ENCODE measurements at places on chromosomes 1 and 21.

GRCh38 chr1:17199267-17200044, 5.5 kb upstream of the PADI1 start:
- no peak for DNase-seq

- DNase-seq = no peak
These were observed 32.0 kb upstream of the AGL start for GRCh38 chr1:99818063-99818699.

DNA sequence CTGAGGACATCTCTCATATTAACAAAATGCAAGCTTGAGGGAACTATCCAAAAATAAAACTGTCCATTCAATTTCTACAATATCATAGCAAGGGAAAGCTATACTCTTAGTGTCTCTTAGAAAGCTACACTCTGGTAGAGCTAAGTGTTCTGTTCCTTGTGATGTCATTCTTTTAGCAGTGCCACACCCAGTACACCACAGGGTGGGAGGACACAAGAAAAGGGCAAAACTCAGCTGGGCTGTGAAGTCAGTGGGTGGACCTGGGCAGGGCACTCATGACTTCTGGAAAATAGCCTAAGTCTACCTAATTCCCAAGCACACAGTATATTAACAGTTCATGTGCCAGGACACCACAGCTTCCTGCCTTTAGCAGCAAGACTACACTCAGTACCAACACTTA, 42.2 kb upstream of the TNFSF4 start:
- no peak for DNase-seq

DNA sequence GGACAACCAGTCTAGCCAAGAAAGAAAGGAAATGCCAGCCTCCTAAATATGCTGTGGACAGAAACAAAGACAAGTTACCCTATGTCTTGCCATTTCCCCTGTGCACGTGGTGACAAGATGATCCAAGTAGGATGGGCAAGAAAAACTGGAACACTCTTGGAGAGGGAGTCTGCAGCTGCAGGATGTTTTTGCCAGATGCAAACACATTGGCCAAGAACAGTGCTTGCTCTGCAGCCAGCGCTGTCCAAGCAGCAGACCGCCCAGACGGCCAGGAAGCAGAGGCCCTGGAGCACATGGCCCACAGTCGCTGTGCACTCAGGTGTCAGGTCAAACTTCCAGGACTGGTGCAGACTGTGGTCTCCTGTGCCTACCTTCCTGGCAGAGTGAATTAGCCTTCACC, 189.3 kb downstream of the SLC35F3 start:
- no peak for DNase-seq

- no peak for DNase-seq
These were observed 27.8 kb downstream of the RAB3B start for GRCh38 chr1:51962486-51963356.

DNA sequence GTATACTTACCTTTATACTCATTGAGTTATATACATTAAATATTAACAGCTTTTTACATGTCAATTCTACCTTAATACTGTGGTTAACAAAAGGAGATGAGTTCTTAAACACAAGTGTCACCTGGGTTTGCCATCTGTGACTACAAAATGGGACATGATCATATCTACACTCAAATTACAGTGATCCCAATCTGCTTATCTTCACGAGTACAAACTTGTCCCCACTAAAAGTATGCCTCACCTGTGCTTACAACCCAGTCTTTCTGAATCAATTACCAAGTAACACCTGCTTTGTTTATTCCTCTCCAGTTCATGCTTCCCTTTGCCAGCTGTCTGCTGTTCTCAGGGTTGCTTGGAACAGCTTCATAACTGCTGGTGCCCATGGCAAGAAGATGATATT, 8.8 kb downstream of the CD1E start:
- peak; percentile 59 for DNase-seq

GRCh38 chr1:4787551-4787950, 133.1 kb downstream of the AJAP1 start:
- DNase-seq = no peak

DNA sequence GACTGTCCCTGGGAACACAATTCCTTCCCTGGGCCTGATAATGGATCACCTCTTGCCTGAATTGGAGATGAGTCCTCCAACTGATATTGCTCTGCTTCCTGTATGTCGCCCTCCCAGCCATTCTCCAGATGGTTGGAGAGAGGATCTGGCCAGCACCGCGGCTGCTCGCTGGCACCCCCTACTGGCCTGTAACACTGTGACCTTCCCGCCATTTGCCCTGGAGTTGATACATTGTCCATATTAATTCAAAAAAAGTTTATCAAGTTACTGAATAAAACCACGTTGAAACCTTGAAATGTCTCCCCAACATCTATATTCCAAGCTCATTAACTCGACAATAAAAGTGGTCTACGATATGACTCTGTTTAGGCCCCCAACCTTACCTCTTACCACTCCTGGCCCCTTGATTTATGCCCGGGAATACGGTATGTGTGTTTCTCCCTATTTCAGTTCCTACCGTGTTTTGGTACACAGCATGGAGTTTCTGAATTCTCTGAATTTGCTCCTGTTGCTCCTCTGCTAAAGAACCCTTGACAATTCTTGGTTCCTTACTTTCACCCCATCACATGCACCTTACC, 241.8 kb upstream of the KIAA0040 start:
- no peak for DNase-seq

DNA sequence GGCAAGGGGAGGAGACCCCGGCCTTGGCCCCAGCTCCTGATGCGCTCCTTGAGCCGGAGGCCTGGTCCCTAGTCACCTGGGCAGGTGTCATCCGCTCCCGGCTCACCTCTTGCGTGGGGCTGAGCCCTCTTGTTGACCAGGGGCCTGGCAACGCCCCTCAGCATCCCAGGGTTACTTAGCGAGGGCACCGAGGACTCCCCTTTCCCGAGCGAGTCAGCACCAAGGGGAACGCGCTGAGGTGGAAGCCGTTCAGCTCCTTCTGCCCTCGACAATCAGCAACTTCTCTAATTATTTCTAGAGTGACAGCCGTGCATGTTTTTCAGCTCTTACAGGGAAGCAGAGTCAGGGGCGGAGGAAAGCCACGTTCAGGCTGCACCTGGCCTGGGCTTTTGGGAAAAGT, 522 bp downstream of the SLC45A1 start:
- DNase-seq = no peak

GRCh38 chr1:168396940-168397684, 116.4 kb downstream of the TBX19 start:
- no peak for DNase-seq

GRCh38 chr1:34590211-34590623, 164.6 kb upstream of the GJB5 start:
- DNase-seq = peak; percentile 97

GRCh38 chr1:72481420-72481970, 199.2 kb upstream of the NEGR1 start:
- DNase-seq = no peak

DNA sequence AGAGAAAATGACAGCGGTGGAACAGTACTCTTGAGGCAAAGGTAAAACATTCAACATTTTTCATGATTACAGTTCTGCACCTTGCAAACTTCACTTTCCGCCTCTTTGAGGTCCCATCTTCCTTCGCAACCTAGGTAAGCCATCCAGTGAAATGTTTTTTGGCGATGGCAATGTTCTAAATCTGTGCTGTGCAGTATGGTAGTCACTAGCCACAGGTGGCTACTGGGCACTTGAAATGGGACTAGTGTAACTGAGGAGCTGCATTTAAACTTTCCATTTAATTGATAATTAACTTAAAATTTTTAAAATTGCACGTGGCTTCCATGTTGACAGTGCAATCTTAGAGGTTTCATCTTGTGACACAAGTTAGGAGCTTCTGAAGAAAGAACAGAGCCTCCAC, 13.0 kb downstream of the EXOC8 start:
- no peak for DNase-seq

- DNase-seq = no peak
These were observed 169.8 kb upstream of the CXADR start for GRCh38 chr21:17343055-17343454.

- no peak for DNase-seq
These were observed 9.0 kb downstream of the TMEM200B start for GRCh38 chr1:29114654-29115053.

- DNase-seq = no peak
These were observed 3.4 kb upstream of the OR10K1 start for GRCh38 chr1:158458263-158458662.

GRCh38 chr1:213891989-213892902, 95.5 kb upstream of the PROX1 start:
- DNase-seq = no peak

DNA sequence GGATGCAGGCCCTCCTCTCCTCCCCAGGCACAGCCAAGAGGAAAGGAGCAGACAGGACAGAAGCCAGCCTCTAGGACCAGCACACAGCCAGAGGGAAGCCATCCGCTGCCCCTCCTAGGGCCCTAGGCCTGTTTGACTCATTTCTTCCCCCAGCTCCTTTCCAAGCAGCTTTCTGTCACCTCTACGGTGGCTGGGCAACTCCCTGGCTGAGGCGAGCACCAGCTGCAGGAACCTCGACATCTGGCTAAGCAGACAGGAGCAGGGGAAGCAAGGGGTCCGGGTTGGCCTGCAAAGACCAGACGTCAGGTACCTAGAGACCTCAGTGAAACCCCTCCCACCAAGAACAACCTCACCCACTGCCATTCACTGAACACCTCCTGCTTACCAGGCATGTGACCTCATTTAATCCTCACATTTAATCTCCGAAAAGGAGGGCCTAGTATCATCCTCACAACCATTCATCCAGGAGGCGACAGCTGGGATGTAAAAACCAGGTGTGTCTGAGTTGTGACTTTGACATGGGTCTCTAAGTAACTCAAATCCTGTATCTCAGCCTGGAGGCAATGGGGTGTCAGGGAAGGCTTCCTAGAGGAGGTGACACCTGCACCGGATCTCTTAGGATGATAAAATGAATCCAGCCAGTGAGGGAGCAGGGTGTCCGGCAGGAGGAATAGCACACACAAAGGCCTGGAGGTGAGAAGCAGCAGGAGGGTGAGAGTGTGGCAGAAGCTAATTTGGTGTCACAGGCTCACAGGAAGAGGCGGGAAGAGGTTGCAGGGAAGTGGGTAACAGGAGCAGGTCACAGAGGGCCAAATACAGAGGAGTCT, 5.9 kb downstream of the LRP8 start:
- DNase-seq = no peak

- no peak for DNase-seq
These were observed 22.8 kb downstream of the HFM1 start for GRCh38 chr1:91381844-91382243.

DNA sequence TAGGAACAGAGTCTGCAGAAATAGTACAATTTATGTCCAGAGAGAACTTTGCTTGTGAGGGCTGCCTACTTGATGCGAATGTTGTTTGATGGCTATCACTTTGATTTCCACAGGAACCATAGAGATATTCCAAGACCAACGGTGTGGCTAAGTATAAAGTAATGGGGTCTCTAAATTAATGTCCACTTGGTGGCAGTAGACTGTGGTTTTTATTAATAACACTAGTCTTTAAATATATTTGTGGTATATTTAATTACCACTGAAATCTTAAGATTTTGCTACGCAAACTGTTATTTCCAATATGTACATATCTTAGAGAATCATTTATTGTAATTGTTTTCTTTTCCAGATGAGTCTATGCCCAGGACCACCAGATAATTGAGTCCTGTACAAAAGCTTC, 647.9 kb downstream of the PLA2G4A start:
- no peak for DNase-seq

Data from NCI-H774 (cell line).